NCI-H1694 treated with DMSO at 0.1 percent for 48 hours (cell line): ENCODE measurements at places on chromosomes 5 and 9.

DNA sequence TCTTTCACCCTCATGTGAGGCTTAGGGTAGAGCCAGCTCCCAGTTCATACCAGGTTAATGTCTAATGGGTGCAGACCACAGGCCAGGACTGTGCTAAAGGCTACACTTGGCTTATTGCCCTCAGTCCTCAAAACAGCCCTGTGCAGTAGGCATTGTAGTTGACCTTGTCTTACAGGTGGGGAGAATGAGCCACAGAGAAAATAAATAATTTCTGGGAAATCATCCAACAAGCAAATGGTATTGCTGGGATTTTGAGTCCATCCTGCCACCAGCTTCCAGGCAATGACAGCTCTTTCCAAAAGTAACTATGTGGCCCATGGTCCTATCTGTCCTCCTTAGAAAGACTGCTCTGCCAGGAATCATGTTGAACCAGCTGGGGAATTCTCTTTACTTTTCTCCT, 450.0 kb downstream of the GADD45G start:
- DNase-seq = no peak

- DNase-seq = no peak
These were observed 41.9 kb upstream of the TEX48 start for GRCh38 chr9:114723931-114724330.

DNA sequence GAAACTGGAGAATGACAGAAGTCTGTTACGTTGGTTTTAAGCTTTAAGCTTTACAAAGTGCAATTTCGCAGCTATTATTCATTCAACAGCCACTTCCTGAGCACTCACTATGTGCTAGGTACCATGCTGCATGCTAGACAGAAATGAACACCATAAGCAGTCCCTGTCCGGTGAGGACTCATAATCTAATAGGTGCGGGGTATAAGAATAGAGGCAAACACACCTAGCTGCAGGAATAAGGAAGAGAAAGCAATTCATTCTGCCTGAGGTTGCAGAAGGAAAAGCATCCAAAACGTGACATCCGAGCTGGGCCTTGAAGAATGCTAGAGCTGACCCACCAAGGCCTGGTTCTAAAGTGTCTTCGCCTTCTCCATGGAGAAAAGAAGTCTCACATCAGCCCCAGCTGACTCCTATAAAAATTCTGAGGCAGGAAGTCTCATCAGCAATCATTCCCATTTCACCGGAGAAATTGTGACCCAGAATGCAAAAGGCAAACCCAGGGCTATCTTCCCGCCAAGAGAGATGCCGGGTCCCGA, 542 bp downstream of the FKBP15 start:
- no peak for DNase-seq

GRCh38 chr9:129175825-129176633, 2.0 kb downstream of the IER5L start:
- peak; percentile 10 for DNase-seq
